A549 treated with RU486 at 1 μM for 4 hours (cell line): ENCODE measurements at places on chromosomes 2 and 18. TPM values are rescaled to one million over a fixed set of nuclear protein-coding genes. Genes with fewer than 3 reads are reported as not detected.

The B4GALT6 gene
- 2.2 to 9.3 TPM (median 7.3 TPM) in 5 replicates for total RNA-seq

The SLC23A3 gene
- total RNA-seq, result 0.19 to 0.90 TPM (median 0.53 TPM) in 5 replicates

The SPP2 gene
- not detected in 5 replicates for total RNA-seq

The ITPRIPL1 gene
- not detected in 5 replicates for total RNA-seq

The LINC00305 gene
- total RNA-seq, result not detected in 5 replicates

The DRC1 gene
- 0.14 to 0.61 TPM (median 0.26 TPM) in 4 of 5 replicates, not detected in the other for total RNA-seq
